ENCODE measurements at places on chromosomes 11 and 22.

DNA sequence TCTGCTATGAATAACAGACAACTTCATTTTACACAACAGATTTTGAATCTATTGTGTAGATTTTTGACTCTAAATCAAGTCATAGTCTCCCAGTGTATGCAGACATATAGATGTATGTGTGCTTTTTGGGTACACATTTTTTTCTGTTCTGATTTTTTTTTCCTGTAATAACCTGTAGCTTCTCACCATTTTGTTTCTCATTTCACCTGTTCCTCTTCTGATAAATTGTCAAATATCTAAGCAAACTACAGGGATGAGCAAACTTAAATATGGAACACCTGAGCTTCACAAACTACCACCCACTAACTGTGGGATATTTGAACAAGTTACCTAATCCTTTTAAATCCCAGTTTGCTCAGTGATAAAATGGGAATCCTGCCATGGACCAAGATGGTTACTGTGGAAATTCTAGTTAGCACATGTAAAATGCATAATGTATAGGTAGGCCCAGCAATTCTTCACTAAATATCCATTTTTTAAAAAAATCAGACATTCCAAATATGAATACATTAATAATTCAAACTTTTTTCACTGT is 15.7 kb downstream of the LGR4 start:
- DNase-seq = no peak

DNA sequence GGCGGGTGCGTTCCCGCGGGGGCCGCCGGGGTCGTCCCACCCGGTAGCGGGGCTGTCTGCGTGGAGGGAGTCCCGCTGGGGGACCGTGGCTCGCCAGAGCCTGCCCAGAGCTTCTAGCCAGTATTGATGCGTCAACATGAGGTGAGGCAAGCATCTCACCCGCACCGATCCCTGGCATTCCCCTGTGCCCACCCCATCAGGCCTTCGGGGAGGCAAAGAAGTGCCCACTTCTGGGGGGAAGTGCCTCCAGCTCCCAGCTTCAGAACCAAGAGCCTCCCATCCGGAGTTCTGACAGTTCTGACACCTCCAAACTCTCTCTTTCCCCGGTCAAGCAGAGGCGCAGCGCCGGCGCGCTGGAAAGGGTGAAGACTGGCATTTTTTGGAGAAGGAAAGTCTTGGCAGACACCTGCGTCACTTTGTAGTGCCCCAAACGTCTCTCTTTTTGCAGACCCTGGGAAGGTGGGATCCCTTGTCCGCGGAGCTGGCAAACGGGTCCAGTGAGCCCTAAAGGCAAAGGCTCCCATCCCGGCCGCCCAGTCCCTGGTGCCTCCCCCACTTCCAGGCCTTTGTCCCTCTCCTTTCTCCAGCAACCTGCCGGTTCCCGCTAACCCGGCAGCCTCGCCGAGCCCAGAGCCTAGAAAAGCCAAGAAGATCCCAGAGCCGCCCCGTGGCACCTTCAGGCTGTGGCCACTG is 3.2 kb upstream of the PAX6 start:
- DNase-seq = no peak

GRCh38 chr11:119262668-119263351 is 54.1 kb downstream of the MCAM start:
- no peak for DNase-seq

DNA sequence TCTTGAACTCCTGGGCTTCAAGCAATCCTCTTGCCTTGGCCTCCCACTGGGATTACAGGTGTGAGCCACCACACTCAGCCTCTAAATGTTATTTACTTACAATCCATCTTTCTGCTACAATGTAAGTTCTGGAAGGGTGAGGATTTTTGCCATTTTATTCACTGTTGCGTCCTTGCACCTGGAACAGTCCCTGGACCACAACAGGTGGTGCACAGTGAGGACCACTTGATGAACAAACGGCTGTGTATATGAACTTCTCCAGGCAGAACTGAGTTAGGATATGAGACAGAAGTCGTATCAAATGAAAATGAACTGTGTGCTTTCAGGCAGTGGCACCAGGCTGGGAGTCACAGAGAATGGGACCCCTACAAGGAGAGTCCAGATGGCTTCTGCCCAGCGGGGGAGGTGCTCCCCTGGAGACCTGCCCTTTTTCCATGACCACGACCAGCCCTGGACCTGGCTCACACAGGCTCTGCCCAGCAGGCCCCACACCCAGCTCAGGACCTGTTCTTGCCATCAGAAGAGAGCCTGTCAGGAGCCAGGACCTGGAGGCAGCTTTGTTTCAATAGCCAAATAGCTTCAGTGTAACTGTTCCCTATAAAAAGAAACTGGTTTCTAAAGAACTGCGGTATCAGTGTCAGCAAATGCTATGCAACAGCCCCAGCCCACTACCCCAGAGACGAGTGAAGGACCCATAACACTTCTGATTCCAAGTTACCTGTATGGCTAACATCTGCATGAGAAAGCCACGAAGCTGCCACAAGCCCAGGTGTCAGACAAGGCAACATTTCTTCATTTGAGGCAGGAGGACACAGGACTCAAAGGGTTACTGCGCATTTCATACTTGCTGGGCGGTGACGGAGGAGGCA is 104.9 kb downstream of the MICAL3 start:
- no peak for DNase-seq

GRCh38 chr22:19806213-19807160 is 45.9 kb downstream of the TBX1 start:
- peak; percentile 2 for DNase-seq

GRCh38 chr11:42021911-42022310 is 562.5 kb upstream of the LRRC4C start:
- no peak for DNase-seq

DNA sequence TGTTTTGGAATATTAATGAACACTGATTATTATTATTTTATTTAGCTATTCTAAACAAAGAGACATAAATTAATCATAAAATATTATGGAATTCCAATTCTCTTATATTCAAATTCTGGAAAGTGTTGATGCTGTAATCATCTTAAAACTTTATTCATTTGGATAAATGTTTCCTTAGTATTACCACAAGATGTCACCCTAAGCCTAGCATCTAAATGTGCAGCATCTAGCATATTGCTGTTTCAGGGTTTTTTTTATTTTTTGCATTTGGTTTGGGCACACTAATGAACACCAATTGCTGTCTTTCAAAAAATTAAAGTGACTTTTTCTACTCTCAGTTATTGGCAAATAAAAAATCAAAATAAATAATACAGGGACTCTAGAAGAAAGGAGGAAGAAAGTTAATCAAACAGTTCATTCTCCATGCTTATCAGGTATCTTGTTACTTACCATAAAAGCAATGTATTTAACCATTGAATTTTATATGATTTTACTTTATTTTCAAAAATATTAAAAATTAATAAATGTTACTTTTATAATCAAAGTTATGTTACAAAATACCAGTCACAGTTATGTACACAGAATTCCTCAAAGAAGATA is 31.8 kb downstream of the DLG2 start:
- peak; percentile 17 for DNase-seq
